NCI-H1105 treated with DMSO at 0.1 percent for 48 hours (cell line): ENCODE measurements at places on chromosomes 4 and X.

GRCh38 chrX:24019448-24019847 lies 7.5 kb downstream of the KLHL15 start:
- DNase-seq: no peak

DNA sequence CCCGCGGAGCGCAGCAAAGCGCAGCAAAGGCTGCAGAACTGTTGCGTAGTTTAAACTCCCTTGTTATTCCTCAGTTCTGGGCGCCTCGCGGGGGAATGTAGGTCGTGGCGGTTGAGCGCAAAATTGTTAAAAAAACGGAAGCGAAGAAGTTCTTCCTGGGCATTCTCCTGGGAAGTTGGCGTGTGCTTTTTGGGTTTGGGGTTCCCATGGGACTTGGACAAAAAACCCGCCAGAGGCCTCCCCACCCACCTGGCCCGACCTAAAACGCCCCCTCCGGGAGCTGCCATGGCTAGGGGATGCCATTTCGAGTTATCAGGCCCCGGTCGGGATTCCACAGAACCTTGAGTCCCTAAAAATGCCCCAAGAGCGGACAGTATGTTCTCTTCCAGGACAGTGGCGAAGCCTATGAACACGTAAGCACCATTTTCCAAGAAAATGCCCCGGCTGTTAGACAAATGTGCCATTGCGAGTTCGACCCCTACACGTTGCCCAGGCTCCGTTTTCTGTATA lies 8.9 kb downstream of the ZIC3 start:
- DNase-seq: no peak

GRCh38 chr4:84501721-84502267 lies 2.7 kb upstream of the NKX6-1 start:
- DNase-seq: no peak

DNA sequence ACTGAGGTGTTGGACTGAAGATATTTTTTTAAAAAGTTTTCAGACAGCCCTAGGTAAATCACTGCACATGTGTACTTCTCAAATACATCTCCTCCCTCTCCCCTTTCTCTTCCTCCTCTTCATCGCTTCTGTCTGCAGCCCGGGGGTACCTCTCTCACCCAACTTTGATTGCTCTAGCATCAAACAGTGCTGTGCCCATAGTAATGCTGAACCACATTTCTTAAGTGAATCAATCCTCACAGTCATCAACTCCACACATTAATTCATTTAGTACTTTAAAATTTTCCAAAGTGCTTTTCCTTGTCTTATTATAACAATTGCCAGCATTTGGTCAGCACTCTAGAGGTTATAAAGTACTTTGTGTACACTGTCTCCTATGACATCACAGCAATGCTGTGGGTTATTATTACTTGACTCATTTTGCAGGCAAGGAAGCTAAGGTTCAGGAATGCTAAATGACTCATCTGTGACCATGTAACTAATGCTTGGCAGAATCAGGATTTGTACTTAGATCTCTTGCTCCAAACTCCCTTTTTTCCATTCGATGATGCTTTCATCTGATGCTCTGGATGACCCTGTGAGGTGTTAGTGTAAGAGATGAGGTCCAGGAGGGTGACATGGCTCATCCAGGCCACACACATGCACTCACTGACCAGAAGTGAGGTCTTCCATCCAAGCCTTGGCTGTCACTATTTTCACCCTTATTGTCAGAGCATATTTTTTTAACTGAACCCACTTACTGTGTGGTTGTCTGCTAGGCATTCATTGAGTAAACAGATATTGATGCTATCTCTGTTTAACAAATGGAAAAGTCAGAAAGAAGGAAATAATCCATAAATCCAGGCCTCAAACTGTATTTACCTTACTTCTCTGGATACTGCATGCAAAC lies 58.8 kb downstream of the RHOH start:
- no peak for DNase-seq

DNA sequence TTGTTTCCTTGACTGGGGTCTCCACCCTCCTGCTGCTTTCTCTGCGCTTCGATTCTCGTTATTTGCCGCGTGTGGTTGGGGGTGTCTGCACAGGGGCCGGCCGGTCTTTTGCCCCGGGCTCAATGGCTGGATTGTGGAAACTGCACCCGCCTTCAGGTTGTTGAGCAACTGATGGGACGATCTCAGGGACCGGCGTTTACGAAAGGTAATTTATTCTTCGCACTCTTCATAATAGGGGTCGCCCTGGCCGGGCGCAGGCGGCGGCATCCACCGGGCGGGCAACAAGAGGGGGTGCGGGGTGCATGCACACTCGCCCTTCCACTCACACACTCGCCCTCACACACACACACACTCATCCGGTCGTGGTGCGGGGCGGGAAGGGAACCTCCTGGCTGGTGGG lies 1.4 kb downstream of the ADGRL3 start:
- no peak for DNase-seq

DNA sequence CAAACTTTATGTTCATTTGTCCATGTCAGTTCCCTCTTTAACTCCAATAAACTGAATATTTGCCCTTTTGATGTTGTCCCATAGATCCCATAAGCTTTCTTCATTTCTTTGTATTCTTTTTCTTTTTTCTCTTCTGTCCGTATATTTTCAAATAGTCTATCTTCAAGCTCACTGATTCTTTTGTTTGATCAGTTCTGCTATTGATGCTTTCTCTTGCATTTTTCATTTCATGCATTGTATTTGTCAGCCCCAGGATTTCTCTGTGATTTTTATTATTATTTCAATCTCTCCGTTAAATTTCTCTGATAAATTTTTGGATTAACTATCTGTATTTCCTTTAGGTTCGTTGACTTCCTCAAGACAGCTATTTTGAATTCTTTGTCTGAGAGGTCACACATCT lies 272.9 kb upstream of the GALNT7 start:
- DNase-seq: no peak

DNA sequence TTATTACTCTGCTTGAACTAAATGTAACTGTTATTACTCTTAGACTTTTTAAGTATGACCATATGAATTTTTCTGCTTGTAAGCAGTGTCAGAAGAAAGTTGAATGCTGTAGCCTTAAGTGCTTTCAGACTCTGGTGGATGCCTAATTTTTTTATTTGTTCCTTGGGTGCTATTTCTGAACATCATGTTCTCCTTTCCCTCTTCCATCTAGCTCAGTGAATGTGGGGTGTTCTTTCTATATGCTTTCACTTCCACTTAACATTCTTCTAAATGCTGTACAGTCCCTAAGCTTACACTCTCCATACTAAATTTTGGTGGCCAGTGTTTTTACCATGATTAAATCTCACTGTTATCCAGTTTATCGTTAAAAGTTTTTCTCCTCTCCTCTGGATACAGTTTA lies 3.6 kb downstream of the DCK start:
- no peak for DNase-seq

GRCh38 chr4:88533937-88534750 lies 10.6 kb upstream of the PYURF start:
- DNase-seq: no peak

DNA sequence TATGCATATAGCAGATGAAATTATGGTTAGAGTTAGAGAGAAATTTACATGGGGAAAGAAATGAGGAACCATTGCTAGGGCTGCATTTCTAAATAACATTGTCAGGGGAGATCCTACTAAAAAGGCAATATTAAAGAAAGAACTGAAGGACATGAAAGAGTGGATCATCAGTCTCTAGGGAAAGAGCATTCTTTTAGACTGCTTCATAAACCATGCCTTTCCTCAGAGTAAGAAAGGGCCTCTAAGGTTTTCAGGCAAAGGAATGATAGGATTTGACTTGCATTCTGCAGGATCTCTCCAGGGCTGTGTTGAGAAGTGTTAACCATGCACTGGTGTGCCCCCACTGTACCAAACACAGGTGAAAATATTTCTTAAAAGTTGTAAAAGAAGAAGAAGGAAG lies 385.4 kb upstream of the MAD2L1 start:
- no peak for DNase-seq

GRCh38 chr4:27003642-27004113 lies 143.0 kb downstream of the STIM2 start:
- DNase-seq: no peak

GRCh38 chr4:38152305-38152704 lies 192.1 kb downstream of the PTTG2 start:
- no peak for DNase-seq

GRCh38 chr4:157141976-157142375 lies 66.0 kb downstream of the GLRB start:
- DNase-seq: no peak

DNA sequence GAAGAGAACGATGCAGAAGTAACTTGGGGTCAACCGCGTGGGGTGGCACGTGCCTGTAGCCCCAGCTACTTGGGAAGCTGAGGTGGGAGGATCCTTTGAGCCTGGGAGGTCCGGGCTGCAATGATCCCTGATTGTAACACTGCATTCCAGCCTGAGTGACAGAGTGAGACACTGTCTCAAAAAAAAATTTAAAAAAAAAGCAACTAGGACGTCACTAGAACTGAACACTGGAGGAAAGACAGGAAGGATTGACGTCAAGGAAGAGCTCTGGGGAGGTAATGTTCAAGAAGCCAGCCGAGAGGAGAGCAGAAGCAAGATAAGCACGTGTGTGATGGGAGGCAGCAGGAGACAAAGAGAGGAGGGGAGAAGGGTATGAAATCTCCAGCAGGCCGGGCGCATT lies 28.7 kb downstream of the S100G start:
- DNase-seq: no peak

- no peak for DNase-seq
These were observed 6.2 kb downstream of the NAT8L start for GRCh38 chr4:2065106-2065930.

- DNase-seq: peak; percentile 68
These were observed 4.5 kb upstream of the MAML3 start for GRCh38 chr4:140158365-140159030.

DNA sequence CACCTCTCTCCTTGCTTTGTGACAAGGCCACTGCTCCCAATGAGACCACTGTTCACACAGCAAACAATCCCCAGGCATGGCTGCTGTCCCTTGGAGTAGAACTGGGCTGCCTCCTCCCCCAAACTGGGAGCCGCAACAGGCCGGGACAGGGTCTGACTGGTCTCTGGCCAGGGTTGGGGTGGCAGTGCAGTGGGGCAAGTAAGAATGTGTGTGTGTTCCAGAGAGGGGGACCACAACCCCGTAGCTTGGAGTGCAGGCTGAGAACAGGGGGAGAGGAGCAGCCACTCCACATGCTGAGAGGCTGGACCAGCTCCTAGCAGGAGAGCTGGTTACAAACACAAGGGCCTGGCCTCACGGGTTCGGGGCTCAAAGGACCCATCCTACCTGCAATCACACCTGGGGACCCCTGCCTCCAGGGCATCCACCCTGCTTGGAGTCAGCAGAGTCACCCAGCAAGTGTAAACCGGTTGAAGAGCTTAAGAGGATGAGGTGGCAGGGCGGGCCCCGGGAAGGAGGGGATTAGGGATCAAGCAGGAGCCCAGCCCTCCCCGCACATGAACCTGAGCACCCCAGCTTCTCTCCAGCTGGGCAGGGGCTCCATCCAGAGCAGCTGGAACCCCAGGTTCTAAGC lies 3.8 kb upstream of the ZNF185 start:
- no peak for DNase-seq

GRCh38 chr4:105140684-105141490 lies 5.8 kb upstream of the TET2 start:
- no peak for DNase-seq

DNA sequence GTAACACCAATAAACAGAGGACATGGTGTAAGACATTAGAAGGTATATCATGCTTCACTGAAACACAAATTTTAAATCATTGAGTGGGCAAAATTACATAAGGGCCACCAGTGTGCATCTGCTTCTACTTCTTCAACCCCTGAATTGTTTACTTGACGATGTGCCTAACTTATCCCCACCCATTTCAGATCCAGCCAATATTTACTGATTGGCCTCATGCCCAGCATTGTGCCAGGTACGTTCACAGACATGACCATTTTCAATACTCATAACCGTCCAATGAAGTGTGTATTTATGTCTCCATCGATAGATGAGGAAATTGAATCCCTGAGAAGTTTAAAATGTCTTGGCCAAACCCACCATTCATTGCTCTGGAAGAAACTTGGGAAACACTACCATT lies 208.3 kb upstream of the MID1 start:
- DNase-seq: peak; percentile 86

- DNase-seq: no peak
These were observed 197.8 kb downstream of the RASL11B start for GRCh38 chr4:53059871-53060270.

DNA sequence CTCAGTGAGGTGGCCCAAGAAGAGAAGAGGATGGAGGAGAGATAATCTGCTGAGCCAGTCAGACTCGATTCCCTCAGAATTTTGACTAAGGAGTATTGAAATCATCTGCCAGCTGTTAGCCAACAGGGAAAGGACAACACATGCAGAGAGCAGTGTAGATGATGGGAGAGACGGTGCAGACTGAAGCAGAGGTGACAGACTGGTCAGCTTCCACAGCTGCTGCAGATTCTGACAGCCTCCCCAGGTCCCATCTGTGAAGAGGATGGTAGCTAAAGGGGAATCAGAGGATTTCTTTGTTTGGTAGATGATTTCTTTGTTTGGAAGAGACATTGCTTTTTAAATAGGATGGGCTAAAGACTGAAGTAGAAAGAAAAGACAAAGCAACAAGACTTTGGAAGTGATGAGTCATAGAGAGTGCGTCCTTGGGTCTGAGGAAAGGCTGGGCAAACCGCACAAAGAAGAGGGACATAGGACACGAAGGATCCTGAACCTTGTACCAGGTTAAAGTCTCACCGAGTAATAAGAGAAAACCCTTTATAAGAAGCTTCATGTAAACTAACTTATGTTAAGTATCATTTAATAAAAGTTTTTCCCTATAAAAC lies 27.6 kb downstream of the INTU start:
- DNase-seq: no peak

DNA sequence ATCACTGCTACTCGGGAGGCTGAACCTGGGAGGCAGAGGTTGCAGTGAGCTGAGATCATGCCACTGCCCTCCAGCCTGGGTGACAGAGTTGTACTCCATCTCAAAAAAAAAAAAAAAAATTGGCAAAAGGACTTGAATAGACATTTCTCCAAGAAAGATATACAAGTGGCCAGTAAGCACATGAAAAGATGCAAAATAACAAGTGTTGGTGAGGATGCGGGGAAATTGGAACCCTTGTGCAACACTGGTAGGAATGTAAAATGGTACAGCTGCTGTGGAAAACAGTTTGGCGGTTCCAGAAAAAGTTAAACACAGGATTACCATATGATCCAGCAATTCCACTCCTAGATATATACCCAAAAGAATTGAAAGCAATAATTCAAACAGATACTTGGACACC lies 19.4 kb downstream of the RBM10 start:
- DNase-seq: no peak

DNA sequence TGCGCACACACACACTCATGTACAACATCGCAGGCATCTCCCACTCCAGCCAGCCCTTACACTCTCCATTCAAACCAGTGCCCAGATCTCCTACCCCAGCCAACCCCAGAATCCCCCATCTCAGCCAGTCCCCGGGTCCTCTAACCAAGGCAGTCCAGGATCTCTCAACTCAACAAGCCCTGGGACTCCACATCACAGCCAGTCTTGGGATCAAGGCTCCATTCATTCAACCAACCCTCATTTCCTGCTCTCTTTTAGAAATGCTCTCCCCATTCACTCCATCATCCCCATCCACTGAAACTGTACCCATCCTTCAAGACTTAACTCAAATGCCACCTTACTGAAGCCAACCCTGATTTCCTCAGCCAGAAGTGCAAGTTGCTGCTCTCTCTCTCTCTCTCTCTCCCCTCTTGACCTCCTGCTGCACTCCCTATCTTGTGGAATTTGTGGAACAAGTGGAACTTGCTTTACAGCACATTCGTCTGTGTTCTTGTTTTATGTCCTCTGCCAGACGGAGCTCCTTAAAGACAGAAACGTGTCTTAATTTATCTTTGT lies 40.6 kb upstream of the IQSEC2 start:
- DNase-seq: no peak

GRCh38 chrX:150212672-150213480 lies 150.2 kb upstream of the MAMLD1 start:
- no peak for DNase-seq

GRCh38 chr4:6999172-7000086 lies 43.7 kb upstream of the TADA2B start:
- no peak for DNase-seq
